Esophagus squamous epithelium (tissue), 5 donors: ENCODE measurements at places on chromosomes 13 and 19.

- DNase-seq, result no peak
Observed at GRCh38 chr19:34590228-34590627, 86.7 kb downstream of the SCGB2B2 start.

DNA sequence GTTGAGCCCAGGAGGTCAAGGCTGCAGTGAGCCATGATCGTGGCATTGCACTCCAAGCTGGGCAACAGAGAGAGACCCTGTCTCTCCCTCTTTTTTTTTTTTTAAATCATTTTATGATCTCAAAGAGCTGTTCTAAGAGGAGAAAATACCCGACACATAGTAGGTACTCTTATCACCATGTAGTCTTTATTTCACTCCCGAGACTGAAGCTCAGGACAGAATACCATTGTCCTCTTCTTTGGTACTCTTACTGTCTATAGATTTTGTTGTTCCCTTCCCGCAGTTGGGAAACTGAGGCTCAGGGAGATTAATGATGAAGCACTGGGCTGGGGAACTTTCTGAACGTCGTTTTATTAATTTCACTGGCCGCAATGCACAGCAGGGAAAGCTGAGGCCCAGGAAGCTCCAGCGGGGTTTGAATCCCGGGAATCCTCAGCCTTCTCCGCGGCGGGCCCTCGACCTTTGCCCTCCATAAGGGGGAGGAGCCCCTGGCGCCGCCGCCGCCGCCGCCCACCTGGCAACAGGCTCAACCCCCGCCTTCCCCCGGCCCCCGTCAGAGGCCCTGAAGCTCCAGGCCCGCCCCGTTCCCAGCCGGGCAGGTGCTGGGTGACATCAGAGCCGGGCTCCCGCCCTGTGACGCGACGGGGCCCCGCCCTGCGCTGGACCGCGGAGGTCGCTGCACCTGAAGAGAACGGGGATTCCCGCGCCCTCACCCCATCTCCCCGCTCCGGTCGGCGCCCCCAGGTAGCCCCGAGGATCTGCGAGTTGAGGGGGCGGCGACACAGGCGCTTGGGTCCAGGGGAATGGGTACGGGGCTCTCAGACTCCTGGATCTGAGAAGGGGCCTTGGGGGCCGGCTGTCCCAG is 1.6 kb downstream of the MYH14 start:
- no peak for DNase-seq

DNA sequence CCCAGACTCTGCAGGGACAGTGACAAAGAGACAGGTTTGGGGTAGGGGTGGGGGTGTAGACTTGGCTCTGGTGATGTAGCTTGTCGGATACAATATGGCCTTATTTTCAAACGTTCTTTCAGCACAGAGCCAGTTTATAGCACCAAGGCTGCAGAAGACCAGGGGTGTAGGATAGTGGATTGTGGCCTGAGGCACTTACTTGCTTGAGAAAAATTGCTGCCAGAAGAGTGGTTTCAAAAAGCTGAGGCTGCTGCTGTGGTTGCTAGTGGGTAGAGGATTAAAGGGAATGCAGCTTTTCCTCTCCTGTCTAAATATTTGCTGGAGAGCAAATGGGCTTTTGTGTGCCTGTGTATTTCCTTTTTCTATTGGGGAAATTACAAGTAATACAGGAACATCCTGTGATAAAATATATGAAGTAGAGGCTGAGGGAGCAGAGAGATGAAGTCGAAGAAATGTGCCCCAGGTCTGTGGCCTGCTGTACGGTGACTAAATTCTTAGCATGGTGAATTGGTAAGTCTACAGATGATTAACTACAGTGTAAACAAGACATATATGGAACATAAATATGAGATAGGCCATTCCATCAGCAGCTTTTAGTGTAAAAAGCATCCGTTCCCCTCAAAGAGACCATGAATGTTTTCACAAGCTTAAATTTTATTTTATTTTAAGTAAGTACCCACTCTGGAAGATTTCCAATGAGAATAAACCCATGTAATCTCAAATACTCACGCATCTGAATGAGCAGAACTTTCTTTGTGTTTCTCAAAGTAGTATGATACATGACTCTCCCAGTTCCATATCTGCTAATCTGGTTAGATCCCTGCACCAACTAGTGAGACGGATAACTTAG is 112.9 kb downstream of the LRCH1 start:
- DNase-seq, result no peak

- no peak for DNase-seq
Observed at GRCh38 chr19:7254590-7254989, 39.6 kb downstream of the INSR start.

DNA sequence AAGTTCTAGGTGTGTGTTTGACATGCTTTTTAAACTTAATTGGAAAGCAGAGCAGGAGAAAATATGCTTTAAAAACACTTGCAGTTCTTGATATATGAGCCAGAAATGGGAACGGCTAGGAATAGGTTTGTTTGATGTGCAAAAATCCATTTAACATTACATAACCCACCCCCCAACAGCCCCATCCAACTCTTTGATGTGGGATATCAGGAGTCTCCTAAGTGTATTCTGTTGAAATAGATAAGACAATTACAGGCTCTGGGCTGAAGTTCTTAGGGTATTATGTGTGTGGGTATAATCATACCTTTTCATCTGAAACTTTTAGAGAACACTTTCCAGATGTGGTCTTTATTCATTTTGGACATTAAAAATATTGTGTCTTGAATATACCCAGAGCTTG is 240.4 kb upstream of the CSNK1A1L start:
- no peak for DNase-seq

- no peak for DNase-seq
Observed at GRCh38 chr13:94706843-94707399, 5.4 kb downstream of the SOX21 start.

DNA sequence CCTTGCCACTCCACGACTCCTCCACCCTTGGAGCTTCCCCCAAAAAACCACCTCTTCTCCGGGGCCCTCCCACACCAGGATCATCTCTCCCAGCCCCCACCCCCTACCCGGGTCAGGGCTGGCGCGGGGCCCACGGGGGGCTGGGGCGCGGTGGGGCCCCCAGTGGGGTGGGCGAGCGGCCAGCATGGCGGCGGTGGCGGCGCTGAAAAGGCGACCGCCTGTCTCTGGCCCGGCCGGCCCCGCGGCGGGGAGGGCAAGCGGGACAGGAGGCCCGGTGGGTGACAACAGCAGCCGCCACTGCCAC is 850 bp downstream of the DYRK1B start:
- DNase-seq, result no peak

DNA sequence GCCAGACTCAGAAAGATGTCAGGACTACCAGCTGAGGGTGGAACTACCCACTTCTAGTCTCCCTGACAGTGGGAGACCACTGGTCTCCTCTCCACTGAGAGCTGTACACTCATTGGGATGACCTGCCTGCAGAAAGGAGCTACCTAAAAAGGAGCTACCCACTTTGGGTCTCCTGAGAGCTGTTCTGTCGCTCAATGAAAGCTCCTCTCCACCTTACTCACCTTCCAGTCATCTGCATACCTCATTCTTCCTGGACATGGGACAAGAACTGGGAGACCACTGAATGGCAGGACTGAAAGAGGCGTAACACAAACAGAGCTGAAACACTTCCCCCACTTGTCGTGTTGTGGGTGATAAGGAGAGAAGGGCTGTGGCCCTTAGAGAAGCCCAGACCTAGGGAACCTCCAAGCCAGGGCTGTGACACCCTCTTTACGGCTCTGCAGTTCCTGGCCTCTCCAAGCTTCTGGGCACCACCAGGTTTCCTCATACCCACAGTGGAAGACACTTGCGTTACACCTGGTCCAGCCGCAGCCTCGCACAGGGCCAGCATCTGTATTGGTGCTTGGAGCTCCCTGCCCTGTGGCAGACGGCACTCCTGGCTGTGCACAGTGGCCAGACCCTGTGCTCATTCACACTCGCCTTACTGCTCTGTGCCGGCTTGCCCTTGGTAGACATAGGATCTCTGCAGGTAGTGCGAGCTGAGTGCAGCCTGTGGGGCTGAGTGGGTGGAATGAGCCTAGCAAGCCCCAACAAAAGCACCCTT is 54.9 kb upstream of the SLITRK6 start:
- no peak for DNase-seq

DNA sequence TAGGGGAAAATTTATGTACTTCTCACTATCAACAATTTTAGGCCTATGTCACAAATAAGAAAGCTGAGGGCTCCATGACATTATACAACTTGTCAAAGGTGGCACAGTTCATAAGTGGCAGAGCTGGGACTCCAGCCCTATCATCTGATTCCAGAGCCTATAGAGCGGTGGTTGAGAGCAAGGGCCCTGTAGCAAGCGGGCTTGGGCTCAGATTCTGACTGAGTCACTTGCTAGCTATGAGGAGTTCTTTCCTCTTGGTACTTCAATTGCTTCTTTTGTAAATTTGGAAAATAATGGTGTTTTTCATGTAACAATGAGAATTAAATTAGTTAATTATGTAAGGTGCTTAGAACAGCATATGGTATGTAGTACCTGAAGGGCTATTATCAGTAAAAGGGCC is 28.7 kb upstream of the FAM216B start:
- DNase-seq, result no peak

DNA sequence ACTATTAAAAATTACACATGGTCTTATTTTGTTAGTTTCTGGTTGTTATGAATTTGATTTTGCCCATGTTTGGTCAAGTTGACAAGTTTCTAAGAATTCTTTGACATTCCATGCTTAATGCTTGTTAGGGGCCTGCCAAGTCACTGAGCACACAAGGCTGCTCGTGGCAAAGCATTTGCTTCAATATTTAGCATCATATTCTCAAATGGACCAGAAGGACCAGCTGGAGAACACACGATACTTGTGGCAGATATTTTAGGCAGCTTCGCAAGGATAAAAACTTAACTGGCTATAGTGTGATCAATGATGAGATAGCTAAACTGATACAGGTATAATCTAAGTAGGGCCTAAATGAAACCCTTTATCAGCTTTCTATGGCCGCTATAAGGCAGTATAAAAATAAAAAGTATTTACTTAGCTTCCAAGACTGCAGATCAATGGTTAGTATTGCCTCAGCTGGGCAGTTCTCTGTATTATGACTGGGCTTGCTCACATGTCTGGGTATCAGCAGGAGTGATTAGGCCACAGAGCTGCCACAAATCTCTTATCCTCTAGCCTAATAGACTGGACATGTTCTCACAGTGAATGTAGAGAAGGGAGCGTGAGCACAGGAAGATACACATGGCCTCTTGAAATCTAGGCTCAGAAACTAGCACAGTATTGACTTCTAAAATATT is 155.9 kb upstream of the SPRY2 start:
- DNase-seq, result no peak

- DNase-seq, result no peak
Observed at GRCh38 chr19:39937787-39938186, 3.4 kb upstream of the FCGBP start.

- no peak for DNase-seq
Observed at GRCh38 chr13:35926859-35927530, 204.2 kb downstream of the DCLK1 start.

DNA sequence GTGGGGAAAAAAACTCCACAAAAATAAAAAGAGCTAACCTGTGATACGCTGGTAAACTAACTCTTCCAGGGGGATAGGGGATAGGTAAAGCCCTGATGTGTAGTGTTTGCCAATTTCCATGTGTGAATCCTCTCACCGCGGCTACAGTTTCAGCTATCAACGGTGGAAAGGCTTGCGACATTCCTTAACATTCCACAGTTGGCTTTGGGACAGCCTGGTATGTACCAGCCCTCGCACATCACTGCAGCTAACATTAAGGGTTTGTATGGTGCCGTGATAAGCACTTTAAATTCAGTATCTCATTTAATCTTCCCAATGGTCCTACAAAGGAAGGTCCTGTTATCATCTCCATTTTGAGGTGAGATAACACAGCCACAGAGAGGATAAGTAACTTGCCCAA is 112.4 kb downstream of the KATNAL1 start:
- no peak for DNase-seq

GRCh38 chr13:44768775-44769581 is 192.8 kb upstream of the TSC22D1 start:
- DNase-seq, result no peak
